Iris pigment epithelial cell (primary cell): ENCODE measurements at places on chromosomes 13 and 19.

DNA sequence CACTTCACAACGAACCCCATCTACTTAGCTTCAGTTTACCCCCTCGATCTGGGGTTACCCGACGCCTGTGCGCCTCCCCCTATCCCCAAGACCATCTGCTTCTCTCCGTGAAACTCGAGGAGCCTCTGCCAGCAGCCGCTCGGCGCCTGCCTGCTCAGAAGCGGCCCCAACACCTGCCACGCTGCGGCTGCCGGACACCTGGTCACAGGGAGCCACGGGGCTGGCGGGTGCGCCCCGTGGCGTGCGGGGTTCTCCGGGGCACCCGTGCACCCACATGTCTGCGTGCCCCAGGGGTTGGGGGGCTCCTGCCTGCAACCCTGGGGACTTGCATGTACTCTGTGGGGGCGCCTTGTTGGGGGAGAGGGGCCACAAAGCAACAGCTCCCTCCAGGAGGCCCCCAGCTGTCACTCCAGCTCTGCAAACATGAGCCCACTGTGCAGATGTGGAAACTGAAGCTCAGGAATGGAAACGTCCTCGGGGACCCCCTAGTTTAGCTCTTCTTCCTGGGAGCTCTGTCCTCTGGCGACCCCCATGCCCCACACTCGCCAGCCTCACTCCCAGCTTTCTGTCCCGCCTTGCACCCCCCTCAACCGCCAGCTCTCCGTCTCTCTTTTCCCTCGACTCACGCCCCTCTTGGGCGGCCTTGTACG lies 7.0 kb upstream of the SEMA6B start:
- DNase-seq, result no peak

- DNase-seq, result peak; percentile 27
Observed at GRCh38 chr19:33740811-33741396, 55.8 kb upstream of the KCTD15 start.

DNA sequence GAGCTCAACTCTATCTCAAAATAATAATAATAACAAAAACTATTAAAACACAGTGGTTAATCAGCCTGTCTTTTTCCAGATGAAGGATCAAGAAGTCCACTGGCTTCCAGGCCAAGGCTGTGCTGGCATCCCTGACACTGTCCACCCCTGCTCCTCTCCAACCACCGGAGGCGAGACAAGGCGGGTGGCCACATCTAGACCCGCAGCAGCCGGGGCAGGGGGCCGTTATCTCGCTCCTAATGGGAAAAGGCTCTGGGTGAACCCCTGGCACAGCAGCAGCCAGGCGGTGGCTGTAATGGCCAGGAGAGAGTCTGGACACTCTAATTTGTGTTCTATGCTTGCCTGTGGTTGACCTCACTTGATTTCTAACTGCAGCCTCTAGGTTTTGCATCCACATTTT lies 158.0 kb upstream of the SOX1 start:
- DNase-seq, result no peak

DNA sequence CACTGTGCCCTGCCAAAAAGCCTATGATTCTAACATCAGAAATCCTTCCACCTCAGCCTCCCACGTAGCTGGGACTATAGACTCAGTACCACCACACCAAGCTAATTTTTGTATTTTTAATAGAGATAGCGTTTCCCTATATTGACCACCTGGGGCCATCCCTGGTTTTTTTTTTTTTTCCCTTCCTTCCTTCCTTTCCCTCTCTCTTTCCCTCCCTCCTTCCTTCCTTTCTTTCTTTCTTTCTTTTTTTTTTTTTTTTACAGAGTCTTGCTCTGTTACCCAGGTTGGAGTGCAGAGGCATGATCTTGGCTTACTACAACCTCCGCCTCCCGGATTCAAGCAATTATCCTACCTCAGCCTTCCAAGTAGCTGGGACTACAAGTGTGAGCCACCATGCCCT lies 1.1 kb upstream of the SAE1 start:
- DNase-seq, result no peak
